ENCODE measurements at places on chromosomes 1 and 21. TPM values are rescaled to one million over a fixed set of nuclear protein-coding genes. Genes with fewer than 3 reads are reported as not detected.

MYBPH gene
- not detected for total RNA-seq

SPRR2F gene
- total RNA-seq = not detected

DYNLT5 gene
- not detected for total RNA-seq

GRCh38 chr1:106960412-106960811 lies 96.1 kb upstream of the PRMT6 start:
- no peak for DNase-seq

- DNase-seq = no peak
These were observed 57.8 kb upstream of the C1orf185 start for GRCh38 chr1:51044199-51044598.

FAM72C gene
- total RNA-seq = 21.4 TPM

OR2L13 gene
- not detected for total RNA-seq

AMPD1 gene
- not detected for total RNA-seq

RIT1 gene
- total RNA-seq = 24.1 TPM

DNA sequence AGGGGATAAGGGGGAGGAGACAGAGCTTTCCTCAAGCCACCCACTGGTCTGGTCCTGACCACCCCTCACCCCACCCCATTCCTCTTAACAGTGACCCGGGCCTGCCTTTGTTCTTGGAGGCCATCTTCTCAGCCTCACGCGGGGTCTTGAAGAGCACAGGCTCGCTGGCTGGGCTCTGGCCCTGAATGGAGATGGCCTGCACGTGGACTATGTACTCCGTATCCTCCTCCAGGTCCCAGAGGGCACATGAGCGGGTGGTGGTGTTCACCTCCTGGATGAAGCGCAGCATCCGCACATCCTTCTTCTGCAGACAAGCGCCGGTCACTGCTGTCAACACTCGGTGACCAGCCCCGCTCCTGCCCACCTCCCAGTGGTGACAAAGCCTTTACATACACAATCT lies 2.6 kb downstream of the FNDC5 start:
- no peak for DNase-seq

DNA sequence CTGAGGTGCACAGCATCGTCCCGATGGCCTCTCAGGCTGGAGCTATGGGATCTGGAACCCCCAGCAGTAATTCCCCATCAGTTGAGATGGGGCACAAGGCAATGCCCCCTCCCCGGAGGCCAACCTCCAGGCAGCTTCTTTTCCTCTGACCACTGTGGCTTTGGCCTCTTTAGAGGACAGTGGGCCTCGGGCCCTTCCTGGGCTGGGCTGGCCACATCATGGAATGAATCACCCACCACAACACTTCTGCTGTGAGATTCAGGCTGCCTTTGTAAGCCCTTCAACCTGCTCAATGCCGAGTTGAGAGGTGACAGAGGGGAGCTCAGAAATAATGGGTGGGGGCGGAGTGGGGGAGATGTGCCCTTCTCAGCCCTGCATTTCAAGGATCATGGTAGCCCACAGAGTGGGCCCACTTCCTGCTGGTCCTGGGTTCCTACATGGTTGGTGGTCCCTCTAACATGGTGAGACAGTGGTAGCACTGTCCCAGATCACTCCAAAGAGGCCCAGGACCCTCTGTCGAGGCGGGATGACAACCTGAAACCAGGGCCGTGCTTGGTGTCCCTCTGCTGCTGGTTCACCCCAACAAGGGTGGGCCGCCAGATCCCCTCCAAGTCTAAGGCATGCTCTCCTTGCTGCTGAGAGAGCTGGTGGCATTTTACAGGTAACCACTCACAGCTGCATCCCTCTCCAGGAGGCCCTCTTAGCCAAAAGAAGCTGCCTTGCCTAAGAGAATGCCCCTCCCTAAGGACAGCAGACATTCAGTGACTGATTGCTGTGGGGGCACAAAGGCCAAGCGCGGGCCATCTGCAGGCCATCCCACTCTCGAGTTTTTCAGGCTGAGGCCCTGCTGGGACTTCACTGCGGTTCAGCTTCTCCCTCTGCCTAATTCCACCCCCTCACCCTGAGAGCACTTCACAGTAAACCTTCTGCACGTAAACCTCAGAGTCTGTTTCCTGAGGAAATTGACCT lies 29.7 kb upstream of the EVA1B start:
- DNase-seq = no peak

GRCh38 chr21:39628385-39628784 lies 15.6 kb downstream of the B3GALT5 start:
- no peak for DNase-seq

ATAD3C gene
- total RNA-seq = 0.99 TPM

DNA sequence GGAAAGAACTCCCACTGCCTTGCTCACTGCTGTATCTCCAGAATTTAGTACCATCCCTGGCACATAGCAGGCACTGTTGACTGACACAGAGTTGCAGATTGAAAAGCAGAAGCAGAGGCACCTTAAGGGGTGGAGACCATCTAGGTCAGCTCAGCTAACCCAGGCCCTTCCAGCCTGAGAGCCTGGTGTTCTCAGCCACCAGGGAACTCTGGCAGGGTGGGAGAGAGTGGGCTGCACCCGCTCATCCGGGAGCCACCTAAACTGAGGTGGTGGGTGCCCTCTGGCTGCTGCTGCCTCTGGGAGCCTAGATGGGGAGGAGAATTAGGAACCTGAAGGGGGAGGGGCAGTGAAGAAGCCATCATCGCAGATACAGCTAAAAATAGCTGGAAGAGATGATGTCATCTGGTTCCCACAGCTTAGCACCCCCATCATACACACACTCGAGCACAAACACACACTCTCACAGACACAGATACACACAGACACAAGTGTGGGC lies 1.5 kb upstream of the TSPAN1 start:
- no peak for DNase-seq

DNA sequence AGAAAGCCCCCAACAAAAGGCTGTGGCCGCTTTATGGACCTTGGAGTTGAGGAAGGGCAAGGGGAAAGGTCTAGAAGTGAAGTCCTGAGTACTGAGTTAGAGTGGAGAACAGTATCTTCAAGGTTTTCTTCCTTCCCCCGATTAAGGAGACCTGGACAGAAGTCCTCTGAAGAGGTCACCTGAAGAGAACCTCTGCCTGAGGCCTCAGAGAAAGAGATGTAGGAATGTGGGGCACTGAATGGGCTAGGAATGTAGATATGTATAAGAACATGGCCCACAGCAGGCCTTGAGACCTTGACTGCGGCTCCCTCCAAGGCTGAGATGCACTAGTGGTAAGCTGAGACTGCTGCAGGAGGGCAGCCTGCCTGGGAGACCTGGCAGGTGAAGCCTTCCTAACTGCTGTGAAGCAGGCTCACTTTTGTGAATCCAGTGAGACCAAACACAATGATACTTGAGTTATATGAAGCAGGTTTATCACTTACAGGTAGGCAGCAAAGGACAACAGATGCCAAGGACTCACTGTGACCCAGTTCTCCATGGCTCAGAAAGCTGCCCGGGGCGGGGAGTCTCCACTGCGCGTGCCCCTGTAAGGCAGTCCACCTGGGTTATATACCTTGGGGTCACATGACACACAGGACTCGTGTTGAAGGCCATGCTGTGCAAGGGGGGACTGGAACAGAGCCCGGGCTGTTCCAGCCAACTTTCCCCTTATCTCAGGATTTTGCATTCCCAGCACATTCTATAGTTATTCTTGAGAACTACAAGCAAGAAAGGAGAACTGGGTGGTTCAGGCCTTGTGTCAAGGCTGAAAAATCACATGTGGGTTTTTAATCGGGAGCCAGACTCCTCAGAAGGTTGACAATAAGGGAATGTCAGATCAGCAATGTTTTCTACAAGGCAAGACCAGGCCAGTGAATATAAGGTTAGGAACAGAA lies 78.8 kb upstream of the PPM1J start:
- DNase-seq = no peak

ARHGAP30 gene
- 175 TPM for total RNA-seq

SLFNL1 gene
- 0.22 TPM for total RNA-seq

C1orf56 gene
- 1.4 TPM for total RNA-seq

- no peak for DNase-seq
These were observed 57.4 kb upstream of the NRIP1 start for GRCh38 chr21:15122241-15122640.

S100A4 gene
- total RNA-seq = 109 TPM

FCRL2 gene
- not detected for total RNA-seq

- DNase-seq = no peak
These were observed 24.9 kb downstream of the ATP5PF start for GRCh38 chr21:25709684-25710265.

DNA sequence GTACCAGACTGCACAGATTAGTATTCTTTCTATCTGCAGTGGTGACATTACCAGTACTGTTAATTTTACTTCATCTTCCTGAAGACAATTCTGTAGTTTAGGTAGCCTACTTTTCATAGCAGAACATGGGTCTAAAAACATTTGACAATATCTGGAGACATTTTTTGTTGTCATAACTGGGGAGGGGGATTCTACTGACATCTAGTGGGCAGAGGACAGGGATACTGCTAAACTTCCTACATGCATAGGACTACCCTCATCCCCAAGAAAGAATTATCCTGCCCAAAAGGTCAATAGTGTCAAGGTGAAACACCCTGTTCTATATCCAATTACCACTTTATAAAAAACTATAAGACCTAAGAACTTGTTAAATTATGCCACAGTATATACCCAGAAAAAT lies 3.4 kb upstream of the ARHGAP29 start:
- no peak for DNase-seq

GRCh38 chr1:84800090-84801073 lies 92.6 kb downstream of the LPAR3 start:
- no peak for DNase-seq

DNA sequence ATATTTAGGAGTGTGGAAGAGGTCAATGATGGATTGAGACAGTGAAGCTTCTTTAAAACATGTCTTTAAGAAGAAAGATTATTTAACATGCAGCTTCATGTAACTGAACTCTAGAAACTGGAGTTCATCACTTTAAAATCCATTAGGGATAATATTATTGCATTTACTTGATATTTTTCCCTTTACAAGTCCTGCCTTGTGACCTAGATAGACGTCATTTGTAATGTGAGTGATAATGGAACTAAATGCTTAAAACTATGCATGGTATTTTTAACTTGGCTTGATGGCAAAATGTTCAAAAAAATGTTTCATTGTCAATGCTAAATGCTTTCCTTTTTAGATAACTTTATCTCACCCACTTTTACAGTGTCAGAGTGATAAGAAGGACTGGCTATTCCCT lies 723.7 kb downstream of the RWDD3 start:
- no peak for DNase-seq

All from activated CD8-positive, alpha-beta T cell treated with anti-CD3 and anti-CD28 coated beads for 36 hours (primary cell).